ENCODE measurements at places on chromosomes 2 and 18.

GRCh38 chr18:2981212-2981728, 31.7 kb downstream of the LPIN2 start:
- DNase-seq = no peak

DNA sequence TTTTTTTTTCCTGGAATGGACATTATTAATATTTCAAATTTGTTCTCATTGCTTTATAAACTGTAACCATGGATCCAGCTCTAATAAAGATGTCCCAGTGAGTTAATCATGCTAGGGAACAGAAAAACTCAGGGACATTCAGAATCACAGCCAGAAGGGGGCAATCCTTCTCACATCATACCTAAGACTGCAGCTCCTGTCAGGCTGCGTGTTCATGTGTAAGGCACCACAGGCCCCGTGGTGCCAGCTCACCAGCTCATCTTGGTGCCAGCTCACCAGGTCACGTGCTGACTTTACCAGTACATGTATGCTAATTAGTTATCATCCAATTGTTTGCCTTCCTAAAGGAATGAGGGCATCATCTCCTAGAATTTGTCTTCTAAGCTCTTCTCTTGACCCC, 84.7 kb upstream of the NEDD4L start:
- DNase-seq = no peak

DNA sequence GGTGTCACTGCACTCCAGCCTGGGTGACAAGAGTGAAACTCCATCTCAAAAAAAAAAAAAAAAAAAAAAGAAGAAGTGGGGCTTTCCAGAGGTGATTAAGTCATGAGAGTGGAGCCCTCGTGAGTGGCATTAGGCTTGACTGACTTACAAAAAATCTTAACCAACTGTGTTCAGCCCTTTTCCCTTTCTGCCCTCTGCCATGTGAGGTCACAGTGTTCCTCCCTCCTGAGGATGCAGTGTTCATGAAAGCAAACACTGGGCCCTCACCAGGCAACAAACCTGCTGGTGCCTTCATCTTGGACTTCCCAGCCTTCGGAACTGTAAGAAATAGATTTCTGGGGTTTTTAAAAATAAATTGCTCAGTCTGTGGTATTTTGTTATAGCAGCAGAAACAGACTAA, 37.0 kb upstream of the METTL21A start:
- no peak for DNase-seq

GRCh38 chr2:165440367-165440766, 29.1 kb upstream of the CSRNP3 start:
- DNase-seq = no peak

GRCh38 chr2:220192994-220193753, 565.7 kb downstream of the SLC4A3 start:
- DNase-seq = no peak

- no peak for DNase-seq
These were observed 23.6 kb downstream of the STAT4 start for GRCh38 chr2:191127235-191127634.

DNA sequence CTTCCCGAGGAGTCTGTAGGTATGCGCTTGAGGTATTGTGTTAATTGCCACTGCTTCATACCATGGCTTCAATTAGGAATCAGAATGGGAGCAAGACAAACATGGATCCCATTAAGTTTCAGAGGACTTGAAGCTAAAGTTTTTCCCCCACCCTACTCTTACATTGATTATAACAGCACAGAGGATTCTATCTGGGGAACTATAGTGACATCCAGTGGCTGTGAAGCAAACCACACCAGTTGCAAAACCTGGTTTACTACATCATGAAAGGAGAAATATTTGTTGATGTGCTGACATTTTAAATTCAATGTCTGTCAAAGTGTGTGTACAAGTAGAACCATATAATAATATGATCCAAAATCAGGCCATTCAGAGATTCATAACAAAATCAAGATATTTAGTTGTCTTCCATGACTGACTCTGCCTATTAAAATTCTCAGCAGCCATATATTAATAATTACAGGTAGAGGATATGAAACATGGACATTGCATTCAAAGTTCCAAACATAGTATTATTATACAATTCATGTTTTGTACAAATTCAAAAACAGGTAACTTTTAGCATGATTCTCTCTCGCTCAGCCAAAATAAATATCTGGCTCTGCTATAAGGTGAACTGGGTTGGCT, 82.9 kb downstream of the GRB14 start:
- no peak for DNase-seq

DNA sequence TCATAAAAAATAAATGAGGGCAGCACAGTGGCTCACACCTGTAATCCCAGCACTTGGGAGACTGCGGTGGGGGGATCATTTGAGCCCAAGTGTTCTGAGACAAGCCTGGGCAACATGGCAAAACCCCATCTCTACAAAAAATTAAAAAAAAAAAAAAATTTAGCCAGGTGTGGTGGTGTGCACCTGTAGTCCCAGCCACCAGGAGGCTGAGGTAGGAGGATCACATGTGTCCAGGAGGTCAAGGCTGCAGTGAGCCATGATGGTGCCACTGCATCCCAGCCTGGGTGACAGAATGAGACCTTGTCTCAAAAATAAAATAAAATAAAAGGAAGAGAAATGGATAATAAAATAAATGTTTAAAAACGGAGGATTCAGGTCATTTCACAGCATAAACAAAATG, 113.5 kb downstream of the ATAD2B start:
- DNase-seq = no peak

GRCh38 chr2:191836471-191836852, 10.4 kb downstream of the CAVIN2 start:
- DNase-seq = no peak

DNA sequence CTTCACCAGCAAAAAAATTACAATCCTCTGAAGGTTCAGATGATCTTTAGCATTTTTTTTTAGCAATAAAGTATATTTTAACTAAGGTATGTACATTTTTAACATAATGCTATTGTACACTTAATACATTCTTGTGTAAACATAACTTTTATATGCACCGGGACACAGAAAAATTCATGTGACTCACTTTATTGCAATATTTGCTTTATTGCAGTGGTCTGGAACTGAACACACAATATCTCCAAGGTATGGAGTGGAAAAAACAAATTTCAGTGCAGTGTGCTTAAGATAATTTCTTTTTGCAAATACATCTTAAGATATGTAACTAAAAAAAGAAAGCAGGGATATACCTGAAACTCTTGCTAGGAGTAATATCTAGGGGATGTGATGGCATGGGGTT, 5.1 kb upstream of the TWSG1 start:
- no peak for DNase-seq

- no peak for DNase-seq
These were observed 243.4 kb upstream of the ID2 start for GRCh38 chr2:8438476-8438875.

DNA sequence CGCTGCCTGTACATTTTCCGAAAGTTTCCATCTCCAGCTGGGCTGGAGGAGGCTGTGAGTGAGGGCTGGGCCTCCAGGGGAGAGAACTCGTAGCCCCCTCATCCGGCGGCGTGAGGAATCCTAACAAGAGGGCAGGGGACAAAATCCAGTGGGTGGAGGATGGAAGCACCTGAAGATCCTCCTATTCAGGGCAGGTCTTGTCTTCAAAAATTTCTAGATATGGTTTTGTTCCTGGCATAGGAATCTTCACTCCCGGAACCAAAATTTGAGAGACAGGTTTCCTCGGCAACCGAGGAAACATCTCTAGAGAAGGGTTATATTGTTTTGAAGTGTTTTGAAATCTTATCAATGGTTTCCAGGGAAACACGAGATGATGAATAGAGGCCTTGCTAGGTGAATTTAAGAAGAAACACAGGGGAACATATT, 136.7 kb downstream of the SH3BP4 start:
- DNase-seq = no peak

DNA sequence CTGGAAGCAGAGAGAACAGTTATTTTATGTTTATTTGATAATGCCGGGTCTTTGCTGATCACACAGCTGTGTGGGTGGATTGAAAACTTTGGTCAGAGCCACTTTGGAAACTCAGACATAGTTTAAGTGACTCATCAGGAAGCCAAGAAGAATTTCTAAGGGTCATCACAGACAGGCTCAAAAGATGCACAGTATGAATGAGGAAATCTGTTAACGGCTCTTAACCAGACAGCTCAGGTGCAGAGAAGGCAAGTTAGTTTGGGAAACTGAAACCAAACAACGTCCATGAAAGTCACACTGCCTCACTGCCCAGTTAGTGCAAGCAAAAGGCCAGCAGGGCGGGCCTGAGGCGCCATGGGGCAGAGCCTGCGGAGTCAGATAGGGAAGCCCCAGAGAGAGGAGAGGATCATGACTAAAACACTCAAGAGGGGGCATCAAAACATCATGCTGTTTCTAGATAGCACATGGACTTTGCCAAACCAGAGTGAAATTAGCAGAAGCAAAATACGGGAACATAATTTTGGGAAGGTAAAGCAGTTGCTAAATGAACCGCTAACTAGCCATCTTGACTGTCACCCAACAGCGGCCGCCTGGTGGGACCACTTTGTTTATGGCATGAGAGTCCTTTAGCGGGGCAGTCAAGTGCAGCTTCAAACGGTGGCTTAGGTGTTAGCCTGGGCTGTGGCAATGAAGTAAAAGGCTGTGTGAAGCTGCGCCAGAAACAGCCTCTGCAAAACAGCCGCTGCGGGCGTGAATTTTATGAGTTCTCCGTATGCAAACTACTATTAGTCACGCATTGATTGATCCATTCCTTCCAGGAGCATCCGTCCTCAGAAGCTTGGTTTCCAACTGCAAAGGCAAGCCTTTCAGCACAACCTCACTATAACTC, 101.2 kb downstream of the KCTD18 start:
- DNase-seq = no peak

GRCh38 chr18:80166725-80167124, 57.7 kb downstream of the ADNP2 start:
- no peak for DNase-seq

DNA sequence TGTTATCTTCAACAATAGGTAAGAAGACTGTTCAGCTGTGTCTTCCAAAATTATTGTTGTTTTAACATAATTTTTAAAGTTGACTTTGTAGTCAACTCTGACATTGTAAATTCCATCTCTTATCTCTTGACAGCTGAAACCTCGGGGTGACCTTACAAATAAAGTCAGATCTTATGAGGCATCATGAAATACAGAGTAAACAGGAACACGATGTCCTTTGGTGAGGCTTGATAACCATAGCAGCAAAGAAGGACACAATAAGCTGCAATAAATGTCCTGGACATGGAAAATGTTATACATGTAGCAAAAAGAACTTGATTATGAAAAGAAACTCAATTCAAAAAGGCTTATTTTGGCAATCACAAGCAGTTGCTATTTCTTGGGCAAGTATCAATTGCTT, 618.9 kb upstream of the SLC39A10 start:
- no peak for DNase-seq

DNA sequence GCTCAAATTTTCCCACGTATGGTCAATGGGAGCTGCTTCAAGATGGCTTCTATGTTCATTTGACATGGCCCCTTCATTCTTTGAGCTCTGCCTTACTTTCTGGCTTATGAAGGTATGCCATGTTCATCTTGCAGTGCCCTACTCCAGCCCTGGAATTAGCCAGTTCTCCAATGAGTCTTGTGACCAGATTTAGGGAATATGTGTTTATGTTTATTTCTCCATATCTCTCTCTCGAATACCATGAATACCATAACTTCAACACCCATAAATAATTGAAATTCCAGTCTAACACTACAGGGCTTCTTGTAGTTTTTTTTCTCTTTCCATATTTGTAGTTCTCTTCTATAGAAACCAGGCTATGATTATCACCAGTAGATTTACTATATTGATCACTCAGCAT, 39.7 kb downstream of the EPB41L5 start:
- no peak for DNase-seq

GRCh38 chr2:135820003-135820618, 16.9 kb downstream of the LCT start:
- no peak for DNase-seq

GRCh38 chr2:241673797-241674725, 12.6 kb downstream of the DTYMK start:
- DNase-seq = no peak

DNA sequence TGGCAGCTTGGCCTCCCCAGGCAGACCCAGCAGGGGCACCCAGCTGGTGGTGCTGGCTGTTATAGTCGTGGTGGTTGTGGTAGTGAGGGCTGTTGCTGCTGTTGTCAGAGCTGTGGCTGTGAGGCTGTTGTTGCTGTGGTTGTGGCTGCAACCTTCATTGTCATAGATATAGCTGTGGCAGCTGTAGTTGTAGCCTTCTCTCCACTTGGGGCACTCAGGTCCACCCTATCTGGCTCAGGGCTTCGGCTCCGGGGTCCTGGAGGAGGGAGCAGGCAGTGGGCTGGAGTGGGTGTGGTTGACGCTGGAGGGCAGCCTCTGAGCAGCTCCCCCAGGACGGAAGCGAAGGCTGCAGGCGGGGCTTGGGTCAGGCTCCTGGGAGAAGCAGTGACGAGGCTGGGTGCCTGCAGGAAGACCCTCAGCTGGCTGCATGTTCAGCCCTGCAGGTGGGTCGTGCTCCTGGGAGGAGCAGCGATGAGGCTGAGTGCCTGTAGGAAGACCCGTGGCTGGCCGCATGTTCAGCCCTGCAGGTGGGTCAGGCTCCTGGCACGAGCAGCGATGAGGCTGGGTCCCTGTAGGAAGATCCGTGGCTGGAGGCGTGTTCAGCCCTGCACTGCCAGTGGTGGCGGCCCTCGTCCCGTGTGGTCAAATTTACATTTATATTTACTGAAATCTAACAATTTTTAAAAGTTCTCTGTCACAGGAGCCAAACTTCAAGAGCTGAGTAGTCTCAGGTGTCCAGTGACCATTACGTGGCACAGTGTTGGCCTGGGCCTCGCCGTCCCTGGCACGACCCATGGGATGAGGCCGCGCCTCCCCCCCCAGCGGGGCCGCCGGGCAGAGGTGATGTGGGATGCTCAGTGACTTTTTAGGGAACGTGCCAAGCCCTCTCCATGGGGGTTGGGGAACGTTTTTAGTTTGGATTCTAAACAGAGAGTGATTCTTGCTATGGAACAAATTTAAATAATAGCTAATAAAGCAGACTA, 79.2 kb upstream of the PXDN start:
- no peak for DNase-seq

DNA sequence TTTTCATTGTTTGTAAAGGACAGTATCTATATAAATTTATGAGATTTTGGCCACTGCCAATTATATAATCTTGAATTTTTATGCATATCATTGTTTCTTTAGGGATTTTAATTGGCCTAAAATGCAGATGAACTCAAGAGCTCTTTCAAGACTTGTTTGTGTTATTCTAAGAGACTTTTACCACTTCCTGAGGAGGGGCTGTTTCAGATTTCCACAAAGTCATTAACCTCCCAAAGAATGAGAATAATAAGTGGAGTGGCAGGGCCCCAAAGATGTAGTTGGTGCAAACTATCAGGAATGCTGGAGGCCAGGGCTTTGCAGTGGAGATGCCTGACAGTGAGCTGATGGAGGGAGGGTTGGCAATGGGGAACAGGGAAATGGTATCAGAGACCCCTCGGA, 15.5 kb upstream of the ACVR1 start:
- no peak for DNase-seq

GRCh38 chr2:16726147-16726546, 60.5 kb upstream of the CYRIA start:
- DNase-seq = no peak

GRCh38 chr18:13370995-13371625, 152.6 kb downstream of the LDLRAD4 start:
- no peak for DNase-seq
